ENCODE measurements at places on chromosomes 13 and 19.

GRCh38 chr13:35781036-35782000 is 304.8 kb upstream of the MAB21L1 start:
- H3K27ac ChIP-seq: no peak overlapping the region
- DNase-seq: no peak
- H3K4me3 ChIP-seq: no peak overlapping the region
- H3K4me1 ChIP-seq: peaks cover 1% of the 10 kb centered on the region
- no peaks in the 10 kb centered on the region for H3K27me3 ChIP-seq

- no peak overlapping the region for H3K4me3 ChIP-seq
- H3K27ac ChIP-seq: no peak overlapping the region
- no peaks in the 10 kb centered on the region for H3K36me3 ChIP-seq
- H3K27me3 ChIP-seq: no peaks in the 10 kb centered on the region
- H3K4me1 ChIP-seq: peaks cover 48% of the 10 kb centered on the region
- no peak for DNase-seq
Measured at GRCh38 chr19:14112051-14112808, 5.3 kb downstream of the PRKACA start.

DNA sequence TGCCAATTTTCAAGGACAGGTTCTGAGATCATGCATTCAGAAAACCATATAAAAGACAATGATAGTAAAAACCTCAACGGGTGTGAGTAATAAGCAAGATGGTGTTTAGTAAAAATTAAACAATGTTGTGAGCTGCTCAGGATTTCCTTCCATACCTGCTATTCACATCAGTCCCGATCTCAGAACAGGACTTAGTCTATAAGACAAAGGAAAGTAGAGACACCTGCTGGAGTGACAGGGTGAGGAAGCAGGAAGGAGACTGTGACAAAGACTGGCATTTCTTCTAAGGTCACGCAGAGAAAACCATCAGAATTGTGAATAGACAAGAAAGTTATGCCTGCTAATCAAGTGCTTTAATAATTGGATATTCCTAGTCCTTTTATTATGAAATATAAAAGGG is 648.0 kb downstream of the DACH1 start:
- H3K4me3 ChIP-seq: no peak overlapping the region
- no peak for DNase-seq
- no peaks in the 10 kb centered on the region for H3K36me3 ChIP-seq

- DNase-seq: peak; percentile 19
- peak overlapping the region; percentile 77 for H3K4me3 ChIP-seq
- H3K36me3 ChIP-seq: peaks cover 59% of the 10 kb centered on the region
Measured at GRCh38 chr19:39832341-39833083, 1.4 kb downstream of the DYRK1B start.

DNA sequence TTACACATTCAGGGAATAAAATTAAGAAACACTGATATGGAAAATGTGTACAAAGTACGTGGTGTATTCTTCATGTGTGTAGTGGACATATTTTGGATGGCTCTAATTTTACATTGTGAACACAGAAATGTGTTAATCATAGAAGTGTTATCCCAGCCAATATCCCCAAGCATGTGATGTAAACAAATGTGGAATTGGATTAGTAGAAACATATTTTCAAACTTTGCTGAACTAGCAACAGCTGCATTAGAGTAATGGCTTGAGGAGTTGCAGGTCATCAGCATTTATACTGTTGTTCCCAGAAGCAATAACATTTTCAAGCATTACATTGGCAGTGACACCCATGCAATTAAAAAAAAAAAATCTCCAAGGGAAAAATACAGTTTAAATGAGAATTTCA is 600.6 kb downstream of the SLITRK1 start:
- H3K4me1 ChIP-seq: no peaks in the 10 kb centered on the region
- no peak overlapping the region for H3K27ac ChIP-seq
- no peaks in the 10 kb centered on the region for H3K27me3 ChIP-seq
- no peak for DNase-seq

- H3K4me1 ChIP-seq: no peaks in the 10 kb centered on the region
- no peaks in the 10 kb centered on the region for H3K27me3 ChIP-seq
- no peaks in the 10 kb centered on the region for H3K36me3 ChIP-seq
- H3K4me3 ChIP-seq: no peak overlapping the region
- no peak for DNase-seq
- no peak overlapping the region for H3K27ac ChIP-seq
Measured at GRCh38 chr13:73401769-73402168, 343.0 kb downstream of the KLF5 start.

GRCh38 chr19:30266687-30267086 is 105.5 kb upstream of the ZNF536 start:
- DNase-seq: no peak
- no peaks in the 10 kb centered on the region for H3K27me3 ChIP-seq
- no peaks in the 10 kb centered on the region for H3K4me1 ChIP-seq
- no peaks in the 10 kb centered on the region for H3K36me3 ChIP-seq
- no peak overlapping the region for H3K27ac ChIP-seq

DNA sequence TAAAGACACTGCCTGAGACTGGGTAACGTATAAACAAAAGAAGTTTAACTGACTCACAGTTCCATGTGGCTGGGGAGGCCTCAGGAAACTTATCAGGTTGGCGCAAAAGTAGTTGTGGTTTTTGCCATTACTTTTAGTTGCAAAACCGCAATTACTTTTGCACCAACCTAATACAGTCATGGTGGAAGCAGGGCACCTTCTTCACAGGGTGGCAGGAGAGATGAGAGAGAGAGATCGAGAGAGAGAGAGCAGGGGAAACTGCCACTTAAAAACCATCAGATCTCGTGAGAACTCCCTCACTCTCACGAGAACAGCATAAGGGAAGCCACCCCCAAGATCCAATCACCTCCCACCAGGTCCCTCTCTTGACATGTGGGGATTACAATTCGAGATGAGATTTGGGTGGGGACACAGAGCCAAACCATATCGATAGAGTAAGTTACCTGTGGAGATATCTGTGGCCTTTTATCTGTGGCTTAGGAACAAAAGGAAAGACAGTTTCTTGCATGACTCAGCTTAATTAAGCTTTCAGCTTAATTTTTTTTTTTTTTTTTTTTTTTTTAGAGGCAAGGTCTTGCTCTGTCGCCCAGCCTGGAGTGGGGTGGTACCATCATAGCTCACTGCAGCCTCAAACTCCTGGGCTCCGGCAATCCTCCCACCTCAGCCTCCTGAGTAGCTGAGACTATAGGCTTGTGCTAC is 7.6 kb upstream of the CABP5 start:
- no peaks in the 10 kb centered on the region for H3K36me3 ChIP-seq
- H3K4me1 ChIP-seq: no peaks in the 10 kb centered on the region
- H3K27me3 ChIP-seq: no peaks in the 10 kb centered on the region
- no peak overlapping the region for H3K4me3 ChIP-seq
- H3K27ac ChIP-seq: no peak overlapping the region

- H3K4me1 ChIP-seq: peaks cover 13% of the 10 kb centered on the region
- H3K36me3 ChIP-seq: peaks cover 33% of the 10 kb centered on the region
- DNase-seq: peak; percentile 33
- H3K4me3 ChIP-seq: no peak overlapping the region
- no peaks in the 10 kb centered on the region for H3K27me3 ChIP-seq
Measured at GRCh38 chr19:17125728-17126677, 50.4 kb downstream of the MYO9B start.

- H3K27ac ChIP-seq: no peak overlapping the region
- H3K36me3 ChIP-seq: no peaks in the 10 kb centered on the region
- DNase-seq: no peak
- no peak overlapping the region for H3K4me3 ChIP-seq
- no peaks in the 10 kb centered on the region for H3K27me3 ChIP-seq
Measured at GRCh38 chr19:9467161-9467560, 31.3 kb downstream of the ZNF560 start.

DNA sequence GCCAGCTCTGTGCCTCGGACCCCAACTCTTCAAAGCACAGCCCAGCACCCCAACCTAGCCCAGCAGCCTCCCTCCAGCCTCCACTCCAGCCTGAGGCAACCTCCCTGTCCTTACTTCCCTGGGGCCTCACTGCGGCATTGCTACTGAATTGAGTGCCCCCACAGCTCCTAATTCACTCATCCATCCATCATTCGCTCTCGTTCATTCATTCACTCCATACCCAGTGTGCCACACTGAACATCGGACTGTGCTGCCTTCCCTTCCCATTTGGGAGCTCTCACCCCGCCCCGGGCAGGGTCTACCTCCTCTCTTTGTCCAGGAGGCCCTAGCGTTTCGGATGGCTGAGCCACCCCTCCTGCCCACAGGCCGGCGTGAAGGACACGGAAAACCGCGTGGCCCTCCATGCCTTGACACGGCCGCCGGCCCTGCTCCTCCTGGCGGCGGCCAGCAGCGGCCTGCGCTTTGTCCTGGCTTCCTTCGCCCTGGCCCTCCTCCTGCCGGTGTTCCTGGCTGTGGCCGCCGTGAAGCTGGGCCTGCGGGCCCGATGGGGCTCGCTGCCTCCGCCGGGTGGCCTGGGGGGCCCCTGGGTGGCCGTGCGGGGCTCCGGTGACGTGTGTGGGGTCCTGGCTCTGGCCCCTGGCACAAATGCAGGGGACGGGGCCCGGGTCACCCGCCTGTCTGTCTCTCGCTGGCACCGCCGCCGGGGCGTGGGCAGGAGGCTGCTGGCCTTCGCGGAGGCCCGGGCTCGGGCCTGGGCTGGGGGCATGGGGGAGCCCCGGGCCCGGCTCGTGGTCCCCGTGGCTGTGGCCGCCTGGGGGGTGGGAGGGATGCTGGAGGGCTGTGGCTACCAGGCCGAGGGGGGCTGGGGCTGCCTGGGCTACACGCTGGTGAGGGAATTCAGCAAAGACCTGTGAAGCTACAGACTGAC is 1.3 kb downstream of the NAT14 start:
- H3K4me3 ChIP-seq: peak overlapping the region; percentile 78
- no peaks in the 10 kb centered on the region for H3K27me3 ChIP-seq
- DNase-seq: no peak
- H3K4me1 ChIP-seq: peaks cover 70% of the 10 kb centered on the region
- H3K27ac ChIP-seq: peak overlapping the region; percentile 95
- peaks cover 6% of the 10 kb centered on the region for H3K36me3 ChIP-seq

DNA sequence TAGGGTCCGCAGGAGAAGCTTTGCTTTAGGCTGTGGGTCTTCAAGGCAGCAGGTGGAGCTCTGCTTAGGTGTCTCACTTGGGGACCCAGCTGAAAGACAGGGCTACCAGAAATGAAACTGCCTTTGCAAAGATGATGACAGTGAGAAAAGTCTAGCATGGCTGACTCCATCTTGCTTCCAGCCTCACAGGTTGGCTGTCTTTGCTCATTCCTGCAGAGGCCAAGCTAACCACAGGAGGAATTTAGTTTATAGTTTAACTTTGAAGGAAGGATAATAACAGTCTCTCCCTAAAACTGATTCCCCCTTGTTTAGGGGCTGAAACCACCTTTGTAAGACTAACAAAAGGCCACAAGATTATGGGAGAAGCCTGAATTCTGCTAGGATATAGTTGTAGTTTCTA is 252.4 kb downstream of the UQCRFS1 start:
- H3K27ac ChIP-seq: peak overlapping the region; percentile 100
- peaks cover 11% of the 10 kb centered on the region for H3K4me1 ChIP-seq
- no peaks in the 10 kb centered on the region for H3K27me3 ChIP-seq
- H3K36me3 ChIP-seq: no peaks in the 10 kb centered on the region
- DNase-seq: no peak
- no peak overlapping the region for H3K4me3 ChIP-seq

GRCh38 chr13:39403106-39403505 is 199.9 kb downstream of the LHFPL6 start:
- no peak for DNase-seq
- no peak overlapping the region for H3K4me3 ChIP-seq
- no peaks in the 10 kb centered on the region for H3K36me3 ChIP-seq
- peaks cover 2% of the 10 kb centered on the region for H3K4me1 ChIP-seq
- no peak overlapping the region for H3K27ac ChIP-seq
